ENCODE measurements at places on chromosomes 1 and 21.

DNA sequence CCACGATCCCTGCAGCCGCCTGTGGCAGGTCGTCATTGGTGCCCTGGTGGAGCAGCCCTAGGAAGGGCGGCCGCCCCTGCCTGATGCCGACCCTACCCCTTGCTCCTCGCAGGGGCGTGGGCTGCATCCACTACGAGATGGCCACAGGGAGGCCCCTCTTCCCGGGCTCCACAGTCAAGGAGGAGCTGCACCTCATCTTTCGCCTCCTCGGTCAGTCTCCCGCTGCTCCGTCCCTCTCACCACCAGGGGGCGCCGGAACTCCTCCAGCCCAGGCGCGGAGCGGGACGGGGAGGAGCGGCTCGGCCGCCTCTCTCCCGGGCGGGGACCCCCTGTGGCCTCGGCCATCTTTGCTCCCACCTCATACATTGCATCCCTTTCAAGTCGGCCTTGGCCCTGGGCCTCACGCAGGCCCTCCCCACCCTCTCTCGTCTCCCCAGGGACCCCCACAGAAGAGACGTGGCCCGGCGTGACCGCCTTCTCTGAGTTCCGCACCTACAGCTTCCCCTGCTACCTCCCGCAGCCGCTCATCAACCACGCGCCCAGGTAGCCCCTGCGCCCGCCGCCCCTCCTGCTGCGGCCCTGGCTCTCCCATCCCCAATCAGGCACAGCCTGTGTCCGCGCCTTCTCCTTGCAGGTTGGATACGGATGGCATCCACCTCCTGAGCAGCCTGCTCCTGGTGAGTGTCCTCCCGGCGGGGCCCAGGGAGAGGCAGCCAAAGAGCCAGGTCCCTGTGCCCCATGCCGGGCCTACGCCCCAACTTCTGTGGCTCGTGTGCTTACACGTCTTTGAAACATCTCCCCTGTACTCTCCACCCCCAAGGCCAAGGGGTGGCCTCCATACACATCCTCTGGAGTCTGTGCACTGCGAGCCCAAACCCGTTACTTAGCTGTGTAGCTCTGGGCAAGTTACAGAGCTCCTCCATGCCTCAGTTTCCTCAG is 24.7 kb downstream of the CDK18 start:
- peak; percentile 88 for DNase-seq

GRCh38 chr1:145959957-145960467 is 2.2 kb upstream of the LIX1L start:
- DNase-seq, result no peak

DNA sequence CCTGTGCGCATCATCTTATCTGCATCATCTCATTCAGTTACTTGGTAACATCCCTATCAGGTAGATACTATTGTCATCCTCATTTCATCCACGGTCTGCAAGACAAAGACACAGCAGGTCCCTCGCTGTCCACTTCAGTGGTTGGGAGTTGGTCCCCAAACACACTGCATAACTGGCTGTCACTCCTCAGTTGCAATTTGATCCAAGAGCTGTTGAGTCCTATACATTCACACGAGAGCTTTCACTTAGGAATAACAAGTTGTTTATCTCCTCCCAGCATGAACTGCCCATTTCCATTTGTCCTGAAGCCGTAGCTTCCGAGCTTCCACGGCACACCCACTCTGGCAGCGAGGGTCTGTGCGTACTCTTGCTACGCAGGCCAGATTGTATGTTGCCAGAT is 472.0 kb downstream of the CAMTA1 start:
- DNase-seq, result no peak

GRCh38 chr1:51249445-51249844 is 13.4 kb downstream of the RNF11 start:
- DNase-seq, result no peak

GRCh38 chr1:78275456-78275855 is 215.3 kb upstream of the PTGFR start:
- DNase-seq, result no peak

GRCh38 chr1:202798260-202798659 is 10.0 kb downstream of the KDM5B start:
- DNase-seq, result no peak

DNA sequence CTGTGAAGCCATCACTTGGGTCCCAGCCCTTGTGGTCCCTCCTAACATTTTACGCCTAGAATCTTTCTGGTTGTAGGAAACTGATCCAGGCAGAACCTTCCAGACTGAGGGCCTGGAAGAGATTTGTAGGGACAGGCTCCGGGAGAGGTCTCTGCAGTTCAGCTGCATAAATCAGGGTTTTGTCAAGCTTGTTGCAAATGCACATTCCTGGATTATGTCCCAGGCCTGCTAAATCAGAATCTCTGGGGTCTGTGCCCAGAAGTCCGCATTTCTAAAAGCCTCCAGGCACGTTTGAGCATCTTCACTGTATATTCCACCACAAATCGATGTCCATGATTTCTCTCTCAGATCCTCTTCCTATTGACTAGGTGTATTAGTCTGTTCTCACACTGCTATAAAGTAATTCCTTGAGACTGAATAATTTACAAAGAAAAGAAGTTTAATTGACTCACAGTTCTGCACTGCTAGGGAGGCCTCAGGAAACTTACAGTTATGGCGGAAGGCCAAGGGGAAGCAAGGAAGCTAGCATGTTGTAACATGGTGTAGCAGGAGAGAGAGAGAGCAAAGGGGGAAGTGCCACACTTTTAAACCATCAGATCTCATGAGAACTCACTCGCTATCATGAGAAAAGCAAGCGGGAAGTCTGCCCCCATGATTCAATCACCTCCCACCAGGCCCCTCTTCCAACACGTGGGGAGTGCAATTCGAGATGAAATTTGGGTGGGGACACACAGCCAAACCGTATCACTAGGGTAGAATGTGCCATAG is 1.2 kb upstream of the FHAD1 start:
- no peak for DNase-seq

GRCh38 chr1:234892642-234893041 is 236.0 kb downstream of the TOMM20 start:
- DNase-seq, result no peak

- no peak for DNase-seq
Measured at GRCh38 chr1:165289556-165289955, 67.0 kb downstream of the LMX1A start.

DNA sequence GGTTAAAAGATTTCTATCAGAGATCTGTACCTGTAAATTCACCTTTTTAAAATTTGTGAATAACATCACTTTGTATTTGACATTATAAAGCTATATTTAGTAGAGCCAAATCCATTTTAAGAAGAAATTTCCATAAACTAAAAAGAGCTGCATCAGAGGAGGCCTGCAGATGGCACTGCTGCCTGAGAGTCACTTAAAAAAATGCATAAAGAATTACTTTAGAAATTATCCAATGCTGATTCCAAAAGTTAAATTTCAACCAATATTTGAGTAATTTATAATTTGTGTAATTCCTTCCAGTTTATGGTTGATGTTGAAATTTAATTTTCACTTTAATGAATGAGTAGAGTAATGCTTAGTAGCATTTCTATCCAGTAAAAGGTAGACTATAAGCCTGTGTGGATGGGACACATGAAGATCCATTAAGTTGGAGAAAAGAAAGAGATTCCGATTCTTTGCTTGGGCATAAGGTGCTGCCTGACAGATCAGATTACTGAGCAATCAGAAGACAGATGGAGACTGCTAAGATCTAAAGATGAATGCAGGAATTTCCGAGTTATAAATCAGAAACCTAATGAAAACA is 20.7 kb upstream of the RPE65 start:
- DNase-seq, result no peak

- no peak for DNase-seq
Measured at GRCh38 chr1:25978403-25978802, 19.5 kb downstream of the PAFAH2 start.

GRCh38 chr1:207605444-207606361 is 39.2 kb upstream of the CR1L start:
- DNase-seq, result no peak

DNA sequence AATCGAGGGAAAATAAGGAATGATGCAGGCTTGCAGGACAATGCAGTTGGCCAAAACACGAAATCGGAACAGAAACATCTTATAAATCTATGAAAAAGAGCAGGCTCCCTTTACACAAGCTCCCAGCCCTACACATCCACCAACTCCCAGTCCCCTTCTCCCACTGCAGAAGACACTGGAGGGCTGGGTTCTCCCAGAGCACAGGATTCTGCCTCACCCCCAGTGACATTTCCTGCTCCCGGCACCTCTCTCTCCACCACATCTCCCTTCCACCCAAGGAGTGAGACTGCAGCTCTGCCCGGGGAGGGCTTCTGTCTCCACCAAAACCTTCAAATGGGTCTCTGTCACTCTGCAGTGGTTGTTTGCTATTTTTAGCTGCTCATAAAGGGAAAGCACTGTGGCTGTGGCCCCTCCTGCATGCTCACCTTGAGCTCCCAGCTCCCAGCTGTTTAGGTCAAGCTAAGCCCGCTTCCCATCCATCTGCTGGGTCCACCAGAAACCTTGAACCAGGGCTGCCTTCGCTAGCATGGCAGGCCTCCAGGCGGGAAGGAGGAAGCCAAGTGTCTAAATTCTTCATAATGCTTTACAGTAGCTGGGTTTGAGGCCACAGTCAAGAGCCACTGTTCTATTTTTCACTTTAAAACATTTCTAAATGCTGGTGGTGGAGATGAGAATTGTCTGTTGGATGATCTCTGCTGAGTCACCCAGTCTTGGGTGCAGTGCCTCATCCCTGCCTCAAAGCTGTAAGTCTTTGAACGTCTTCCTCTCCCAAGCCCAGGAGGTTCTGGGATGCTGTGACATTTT is 3.3 kb upstream of the C2CD2 start:
- DNase-seq, result no peak

DNA sequence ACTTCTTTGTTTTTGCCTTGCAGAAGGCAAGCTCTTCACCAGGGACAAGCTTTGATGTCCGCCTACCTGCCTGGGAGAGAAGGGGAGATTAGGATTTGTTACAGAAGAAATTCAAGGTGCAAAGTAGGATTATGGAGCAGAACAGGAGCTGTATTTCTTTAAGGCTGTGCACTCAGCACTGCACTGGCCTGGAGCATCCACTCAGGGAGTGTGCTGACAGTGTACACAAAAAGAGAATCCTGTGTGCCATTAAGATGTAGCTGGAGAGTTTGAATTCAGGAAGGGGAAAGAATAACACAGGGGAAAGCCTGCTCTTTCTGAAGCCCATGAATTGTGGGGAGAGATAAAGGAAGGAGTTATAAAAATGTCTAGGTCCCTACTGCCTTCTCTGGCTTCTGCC is 137.7 kb upstream of the ETS2 start:
- DNase-seq, result no peak

GRCh38 chr1:52003877-52004276 is 13.4 kb upstream of the RAB3B start:
- DNase-seq, result no peak

DNA sequence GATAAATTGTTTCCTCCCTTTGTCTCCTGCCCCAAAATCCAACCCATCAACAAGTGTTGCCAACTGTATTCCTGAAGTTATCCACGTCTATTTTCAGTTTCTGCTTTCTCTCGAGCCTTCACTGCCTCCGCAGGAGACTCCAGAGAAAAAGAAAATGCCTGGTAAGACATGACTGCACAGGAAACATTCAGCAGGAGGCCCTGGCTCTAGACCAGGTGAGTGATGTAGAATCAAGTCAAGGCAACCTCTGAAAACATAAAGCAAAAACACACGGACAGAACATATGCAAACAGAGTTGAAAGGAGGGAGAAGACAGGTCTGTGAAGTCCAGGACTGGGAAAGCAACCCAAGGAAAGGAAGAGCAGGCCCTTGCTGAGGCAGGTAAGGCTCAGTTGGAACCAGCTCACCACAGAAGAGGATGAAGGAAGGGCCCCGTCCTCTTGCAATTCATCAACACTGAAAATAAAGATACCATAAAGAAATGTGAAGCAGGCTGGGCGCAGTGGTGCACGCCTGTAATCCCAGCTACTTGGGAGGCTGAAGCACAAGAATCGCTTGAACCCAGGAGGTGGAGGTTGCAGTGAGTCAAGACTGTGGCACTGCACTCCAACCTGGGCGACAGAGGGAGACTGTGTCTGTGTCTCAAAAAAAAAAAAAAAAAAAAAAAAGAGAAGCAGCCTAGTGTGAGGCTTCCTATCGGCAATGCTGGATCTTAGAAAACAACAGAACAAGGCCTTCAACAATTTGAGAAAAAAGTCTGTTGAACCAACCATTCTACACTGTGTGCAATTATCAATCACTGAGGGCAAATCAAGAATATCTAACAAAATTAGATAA is 8.8 kb downstream of the NOL9 start:
- no peak for DNase-seq

GRCh38 chr1:196466166-196466565 is 142.1 kb downstream of the KCNT2 start:
- no peak for DNase-seq

- no peak for DNase-seq
Measured at GRCh38 chr1:41350055-41350378, 11.2 kb upstream of the FOXO6 start.

DNA sequence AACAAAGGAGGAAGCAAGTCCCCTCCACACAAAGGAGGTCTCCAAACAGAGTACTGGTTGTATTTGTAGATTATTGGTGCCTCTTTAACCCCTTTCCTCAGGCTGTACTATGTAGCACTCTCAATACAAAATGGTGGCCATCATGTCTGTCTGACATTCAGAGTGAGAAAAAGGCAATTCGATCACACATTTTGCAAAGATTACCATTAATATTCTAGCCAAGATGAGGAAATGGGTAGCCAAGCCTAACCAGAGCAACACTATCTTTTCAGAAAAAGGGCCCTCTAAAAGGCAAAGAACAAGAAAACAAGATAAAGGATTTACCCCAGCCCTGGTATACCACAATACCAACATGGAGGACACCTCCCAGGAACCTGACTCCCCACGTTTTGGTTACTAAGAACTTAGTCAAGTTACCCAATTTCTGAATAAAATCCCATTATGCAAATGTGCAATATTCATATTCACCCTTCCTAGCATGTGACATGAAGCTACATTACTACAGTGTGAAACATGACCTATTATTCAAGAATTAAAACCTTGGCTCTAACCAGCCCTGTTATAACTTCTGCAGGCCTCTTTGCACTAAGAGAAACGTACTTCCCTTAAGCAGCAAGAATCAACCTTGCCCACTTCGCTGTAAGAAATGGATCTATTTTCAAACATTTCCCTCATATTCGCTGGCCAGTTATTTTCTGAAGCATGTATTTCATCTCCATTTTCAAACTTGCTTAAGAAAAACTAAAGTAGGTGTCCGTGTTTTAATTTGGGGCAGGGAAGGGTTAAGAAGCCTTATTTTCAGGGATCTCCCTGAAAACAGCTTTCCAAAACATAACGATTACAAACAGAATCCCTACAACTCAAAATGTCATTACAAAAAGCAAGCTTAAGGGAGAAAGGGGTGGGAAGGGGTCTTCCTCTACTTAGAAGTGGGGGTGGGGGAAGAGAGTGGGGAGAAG is 2.1 kb downstream of the KDM5B start:
- no peak for DNase-seq

GRCh38 chr1:16371725-16372124 is 4.7 kb downstream of the SZRD1 start:
- no peak for DNase-seq

GRCh38 chr1:206742719-206743383 is 27.7 kb upstream of the IL19 start:
- no peak for DNase-seq
